ENCODE measurements at places on chromosomes 4 and X.

GRCh38 chr4:8171984-8172924, 13.6 kb upstream of the ABLIM2 start:
- DNase-seq: no peak

DNA sequence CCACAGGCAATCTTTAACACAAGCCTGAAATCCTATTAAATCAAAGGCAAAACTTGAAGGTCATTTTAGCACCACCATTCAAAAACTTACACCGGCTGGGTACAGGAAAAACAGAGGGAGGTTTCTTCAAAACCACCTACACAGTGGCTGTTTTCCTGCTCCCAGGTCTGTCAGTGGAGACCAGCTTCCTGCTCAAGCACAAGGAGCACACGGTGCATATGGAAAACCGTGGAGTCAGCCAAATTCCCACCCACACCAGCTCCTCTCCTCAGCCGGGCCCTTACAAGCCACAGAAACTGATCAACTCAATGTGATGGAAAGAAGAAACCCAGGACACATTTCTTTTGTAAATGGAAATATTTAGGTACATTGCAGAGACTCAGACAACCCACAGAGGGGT, 14.3 kb upstream of the FAM241A start:
- DNase-seq: no peak

DNA sequence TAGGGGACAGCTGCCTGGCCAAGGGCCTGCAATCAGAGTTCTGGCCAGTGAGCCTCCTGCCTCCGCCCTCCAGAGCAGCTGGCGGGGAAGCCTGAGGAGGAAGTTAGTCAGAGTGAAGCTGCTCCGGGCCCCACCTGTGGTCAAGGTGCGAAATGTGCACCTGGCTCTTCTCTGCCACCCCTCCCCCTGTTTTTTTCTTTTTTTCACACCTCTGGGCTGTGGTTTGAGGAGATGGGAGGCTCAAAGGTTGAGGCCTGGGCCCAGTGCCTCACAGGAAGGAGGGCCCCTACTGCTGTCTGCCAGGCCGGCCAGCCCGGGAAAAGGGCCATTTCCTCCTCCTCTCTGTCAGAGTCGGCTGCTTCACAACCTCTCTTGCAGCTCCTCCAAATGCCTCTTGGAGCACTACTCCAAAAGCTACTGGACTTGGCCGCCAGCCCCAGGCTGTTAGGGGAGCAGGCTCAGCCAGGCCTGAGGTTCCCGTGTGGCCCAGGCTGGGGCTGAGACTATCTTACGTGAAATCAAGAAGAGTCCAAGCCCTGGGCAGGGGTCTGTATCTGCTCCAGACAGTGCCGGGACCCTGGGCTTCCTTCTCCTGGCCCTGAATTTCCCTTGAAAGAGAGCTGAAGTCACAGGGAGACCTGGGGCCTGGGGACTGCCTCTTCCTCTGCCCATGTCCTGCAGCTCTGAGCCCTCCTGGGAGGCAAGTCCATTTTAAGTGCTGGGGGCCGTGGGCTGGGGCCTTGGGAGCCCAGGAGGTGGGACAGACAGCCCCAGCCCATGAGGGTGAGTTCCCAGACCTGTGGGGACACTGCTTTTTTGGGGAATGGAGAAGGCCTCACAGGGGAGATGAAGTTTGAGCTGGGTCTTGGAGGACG, 4.5 kb upstream of the CXCR3 start:
- peak; percentile 12 for DNase-seq

DNA sequence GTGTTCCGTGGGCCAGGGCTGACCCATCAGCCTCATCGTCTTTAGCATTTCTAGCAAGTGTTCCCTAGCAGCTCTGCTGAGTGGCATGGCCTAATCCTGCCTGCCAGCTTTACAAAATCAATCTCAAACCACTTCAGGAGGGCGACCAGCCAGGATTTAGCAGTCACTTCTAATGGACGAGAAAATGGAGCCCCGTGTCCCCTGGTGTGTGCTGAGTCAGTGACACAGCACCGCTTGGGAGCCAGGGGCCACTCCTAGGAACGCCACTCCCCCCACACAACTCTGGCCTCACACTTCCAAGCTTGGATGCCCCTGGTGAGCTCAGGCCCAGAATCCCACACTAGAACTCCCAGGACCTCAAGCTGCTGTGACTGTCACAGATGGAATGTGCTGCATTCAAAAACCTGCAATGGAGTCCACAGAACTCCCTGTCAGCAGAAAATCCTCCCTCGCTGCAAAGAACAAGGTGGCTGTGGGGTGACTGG, 311.2 kb upstream of the GATB start:
- no peak for DNase-seq

GRCh38 chr4:148373093-148373492, 69.1 kb downstream of the NR3C2 start:
- no peak for DNase-seq

GRCh38 chr4:151725087-151725486, 35.7 kb downstream of the GATB start:
- no peak for DNase-seq

- no peak for DNase-seq
Observed at GRCh38 chr4:133270021-133270570, 121.0 kb downstream of the PCDH10 start.

DNA sequence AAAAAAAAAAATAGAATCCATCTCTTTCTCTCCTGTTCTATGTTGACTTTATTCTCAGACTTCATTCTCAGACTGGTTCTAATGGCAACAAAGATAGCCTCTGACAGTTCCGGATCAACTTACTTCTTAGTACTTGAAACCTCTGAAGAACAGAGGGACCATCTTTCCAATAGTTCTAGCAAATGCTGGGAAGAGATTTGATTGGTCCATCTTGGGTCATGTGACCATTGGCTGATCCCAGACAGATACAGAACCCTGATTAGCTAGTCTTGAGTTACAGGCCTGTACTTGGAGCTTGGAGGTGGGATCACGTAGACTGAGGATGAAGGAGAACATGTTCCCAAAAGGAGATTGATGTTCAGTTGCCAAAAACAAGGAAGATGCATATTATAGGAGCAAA, 66.9 kb upstream of the STIM2 start:
- DNase-seq: no peak

DNA sequence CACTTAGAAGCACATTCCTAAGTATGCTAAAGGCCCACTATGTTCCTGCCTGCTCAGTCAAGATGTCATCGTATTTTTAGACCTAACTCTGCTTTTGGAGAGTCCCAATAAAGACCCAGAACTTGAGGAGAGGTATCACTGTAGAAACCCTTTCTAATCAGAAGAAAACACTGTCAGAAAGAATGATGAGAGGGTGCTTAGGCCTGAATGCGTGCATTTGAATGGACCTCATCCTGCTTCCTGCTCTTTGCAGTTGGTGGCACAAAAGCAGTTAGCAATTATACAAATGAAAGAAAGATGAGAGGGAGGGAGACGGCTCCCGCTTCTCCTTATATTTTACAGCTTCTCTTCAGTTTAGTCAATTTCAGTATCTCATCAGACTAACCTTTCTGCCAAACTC, 987.2 kb downstream of the CCSER1 start:
- DNase-seq: no peak

- DNase-seq: peak; percentile 86
Observed at GRCh38 chr4:473570-474457, 25.1 kb downstream of the ZNF721 start.
